ENCODE measurements at places on chromosomes 4 and X.

DNA sequence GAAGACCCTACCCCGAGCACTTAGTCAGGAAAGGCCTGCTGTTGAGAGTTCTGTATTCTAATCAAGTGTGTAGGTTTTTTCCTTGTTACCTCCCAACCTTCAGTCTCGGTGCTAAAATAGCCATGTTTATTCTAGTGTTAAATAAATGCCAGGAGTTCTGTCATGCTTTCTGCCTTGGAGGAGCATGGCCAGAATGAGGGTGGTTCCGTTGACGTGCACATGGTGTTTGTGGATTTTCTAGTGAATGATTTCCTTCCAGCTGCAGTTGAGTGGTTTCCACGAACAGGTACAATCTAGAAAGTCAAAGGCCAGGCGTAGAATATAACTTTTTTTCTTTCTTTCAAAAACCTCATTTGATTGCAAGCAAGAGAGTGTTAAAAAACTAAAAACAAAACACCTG is 21.0 kb downstream of the TRMT44 start:
- no peak for DNase-seq

DNA sequence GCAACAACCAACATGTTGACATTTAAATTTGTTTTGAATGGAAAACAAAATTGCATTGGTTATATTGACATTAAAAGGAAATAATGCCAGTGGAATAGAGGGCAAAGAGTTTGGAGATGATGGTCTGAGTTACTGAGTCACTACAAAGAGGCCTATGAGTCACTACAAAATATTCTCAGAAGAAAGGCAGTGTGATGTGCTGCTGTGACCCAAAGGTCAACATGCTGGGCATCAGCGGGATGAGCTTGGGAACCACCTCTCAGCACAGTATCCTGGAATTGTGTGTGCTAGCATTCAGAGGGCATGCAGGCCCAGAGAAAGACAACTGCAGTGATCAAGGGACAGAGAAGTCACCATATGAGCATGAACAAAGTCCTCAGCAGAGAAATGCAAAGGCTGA is 2.8 kb downstream of the CMC4 start:
- no peak for DNase-seq

GRCh38 chr4:165602621-165603020 is 223.8 kb downstream of the CPE start:
- DNase-seq, result no peak

DNA sequence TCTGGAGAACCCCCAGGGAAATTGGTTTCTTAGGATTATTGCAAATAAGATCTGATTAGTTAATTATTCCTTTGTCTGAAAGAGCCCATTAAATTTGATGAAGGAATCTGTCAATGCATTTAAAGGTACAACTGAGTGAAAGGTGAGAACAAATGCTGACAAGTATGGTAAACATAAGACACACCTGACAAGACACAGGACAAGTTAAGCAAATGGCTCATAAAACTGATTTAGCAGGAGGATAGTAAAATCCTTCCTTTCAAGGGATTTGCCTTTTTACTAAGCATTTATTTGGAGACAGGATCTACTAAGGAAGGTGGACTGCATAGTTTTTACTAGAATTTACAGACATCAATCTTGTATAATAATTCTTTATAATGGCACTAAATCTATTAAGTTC is 553.9 kb downstream of the SPRY1 start:
- DNase-seq, result no peak

- DNase-seq, result no peak
Measured at GRCh38 chrX:38861489-38861888, 60.2 kb downstream of the MID1IP1 start.

- DNase-seq, result no peak
Measured at GRCh38 chrX:6299724-6300123, 71.1 kb upstream of the NLGN4X start.

- DNase-seq, result no peak
Measured at GRCh38 chr4:7818399-7818911, 121.2 kb downstream of the AFAP1 start.

GRCh38 chr4:76703676-76704075 is 194.3 kb downstream of the SOWAHB start:
- no peak for DNase-seq

DNA sequence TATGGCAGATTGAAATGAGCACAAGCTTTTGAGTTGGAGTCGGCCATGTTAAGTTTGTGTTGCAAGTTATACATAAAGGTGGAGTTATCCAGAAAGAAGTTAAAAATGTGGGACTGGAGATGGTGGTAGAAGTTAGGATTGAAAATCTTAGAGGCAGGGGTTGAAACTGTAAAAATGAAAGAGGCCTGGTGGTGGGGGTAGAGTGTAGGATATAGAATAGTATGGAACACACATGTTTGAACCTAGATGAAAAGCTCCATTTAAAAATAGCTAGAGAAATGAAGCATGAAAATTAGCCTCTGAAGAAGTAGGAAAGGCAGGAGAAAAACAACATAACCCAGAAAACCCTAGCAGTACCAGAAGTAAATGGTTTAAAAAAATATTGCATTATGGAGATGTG is 131.8 kb upstream of the ENPEP start:
- DNase-seq, result no peak

GRCh38 chrX:1452516-1453394 is at the start of gene ASMTL:
Gene ASMTL, minus strand, starts transcription at chrX:1452909. Its CDS starts 69 bp downstream, at chrX:1452840.
- peak; percentile 100 for DNase-seq

DNA sequence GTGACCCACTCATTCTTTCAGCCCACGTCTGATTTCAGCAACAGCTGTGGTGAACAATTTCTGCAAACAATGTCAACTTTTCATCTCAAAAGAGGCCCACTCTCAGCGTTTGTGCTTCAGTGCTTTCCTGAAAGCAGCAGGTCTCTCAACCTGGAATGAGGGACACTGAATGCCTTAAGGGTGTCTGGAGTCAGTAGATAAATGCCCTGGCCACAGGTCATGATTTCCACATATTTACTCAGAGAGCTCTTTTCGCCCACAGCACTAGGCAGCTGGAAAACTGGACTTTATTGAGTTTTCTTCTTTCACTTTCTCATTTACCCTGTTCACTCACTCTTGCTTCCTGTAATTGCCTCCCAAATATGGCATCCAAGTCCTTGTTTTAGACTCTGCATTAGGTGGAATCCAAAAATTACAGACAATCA is 52.8 kb downstream of the NPFFR2 start:
- DNase-seq, result no peak

Measured in stimulated activated CD4-positive, alpha-beta T cell treated with anti-CD3 and anti-CD28 coated beads, Interleukin-1b, Interleukin-23, amount 100 ng/mL, for 1 hour (primary cell).